Activated CD4-positive, alpha-beta T cell treated with anti-CD3 and anti-CD28 coated beads, Interleukin-2, amount 10 ng/mL, durations not matched to agents 7 days and 5 days (primary cell): ENCODE measurements at places on chromosomes 11 and 22. TPM values are rescaled to one million over a fixed set of nuclear protein-coding genes. Genes with fewer than 3 reads are reported as not detected.

Gene ARHGAP8
- total RNA-seq: 0.37 TPM

Gene MMP8
- not detected for total RNA-seq

Gene MSANTD2
- 10.5 TPM for total RNA-seq

Gene PRR5
- total RNA-seq: 30.6 TPM

Gene MFNG
- 218 TPM for total RNA-seq

Gene SLC6A5
- total RNA-seq: not detected

- H3K27ac ChIP-seq: no peak overlapping the region
- H3K4me1 ChIP-seq: no peaks in the 10 kb centered on the region
- no peak overlapping the region for H3K4me3 ChIP-seq
- DNase-seq: peak; percentile 13
Observed at GRCh38 chr11:70471254-70471653, 72.9 kb downstream of the CTTN start.

GRCh38 chr11:41836431-41836830, 377.0 kb upstream of the LRRC4C start:
- DNase-seq: no peak
- H3K4me3 ChIP-seq: no peak overlapping the region
- H3K27me3 ChIP-seq: no peaks in the 10 kb centered on the region
- no peak overlapping the region for H3K27ac ChIP-seq

DNA sequence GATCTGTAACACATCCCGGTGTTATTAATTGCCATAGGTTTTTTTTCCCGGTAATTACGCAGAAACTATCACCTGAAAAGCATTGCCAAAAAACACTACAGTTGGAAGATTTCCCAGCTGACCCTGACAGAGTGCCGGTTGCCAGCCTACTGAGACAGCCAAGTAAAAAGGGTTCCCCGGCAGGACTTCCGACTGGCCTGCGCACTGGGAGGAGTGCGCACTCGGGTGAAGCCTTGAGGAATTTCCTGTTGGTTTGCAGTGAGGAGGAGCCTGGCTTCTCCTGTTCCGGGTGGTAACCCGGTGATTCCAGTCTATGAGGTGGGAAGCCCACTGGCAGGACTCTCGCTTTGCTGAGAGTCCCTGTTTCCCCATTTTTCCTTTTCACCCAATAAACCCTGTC, 52.1 kb downstream of the CNTF start:
- no peaks in the 10 kb centered on the region for H3K36me3 ChIP-seq
- H3K27ac ChIP-seq: no peak overlapping the region
- H3K27me3 ChIP-seq: no peaks in the 10 kb centered on the region
- H3K4me1 ChIP-seq: no peaks in the 10 kb centered on the region
- no peak overlapping the region for H3K4me3 ChIP-seq

DNA sequence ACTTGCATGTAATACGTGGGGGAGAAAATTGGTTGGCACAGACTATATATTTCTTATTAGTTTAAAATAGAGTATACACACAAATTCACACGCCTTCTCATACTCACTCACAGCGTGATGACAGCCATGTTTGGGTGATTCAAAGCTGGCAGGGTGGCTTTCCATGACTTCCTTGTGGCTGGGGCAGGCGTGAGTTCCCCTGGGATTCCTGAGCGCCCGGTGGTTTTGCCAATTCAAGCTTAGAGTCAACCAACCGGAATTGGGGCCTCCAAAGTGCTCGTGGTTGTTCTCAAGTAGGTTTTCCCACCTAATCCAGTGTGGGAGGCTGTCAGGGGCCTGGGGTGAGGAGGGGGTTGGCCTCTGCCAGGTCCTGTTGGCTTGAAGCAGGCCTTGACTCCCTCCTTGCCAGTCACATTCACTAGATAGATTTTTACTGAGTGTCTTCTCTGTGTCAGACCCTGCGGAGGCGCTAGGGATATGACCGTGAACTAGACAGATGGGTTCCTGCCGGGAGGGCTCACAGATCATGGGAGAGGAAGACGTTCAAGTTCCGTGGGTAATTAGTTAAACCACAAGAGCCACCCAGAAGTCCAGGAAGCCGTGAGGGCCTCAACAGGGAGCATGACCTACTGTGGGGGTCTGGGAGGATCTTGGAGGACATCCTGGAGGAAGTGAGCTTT, 11.5 kb downstream of the PKNOX2 start:
- H3K27ac ChIP-seq: no peak overlapping the region
- no peaks in the 10 kb centered on the region for H3K4me1 ChIP-seq
- H3K27me3 ChIP-seq: peaks cover 29% of the 10 kb centered on the region
- no peaks in the 10 kb centered on the region for H3K36me3 ChIP-seq
- no peak for DNase-seq

DNA sequence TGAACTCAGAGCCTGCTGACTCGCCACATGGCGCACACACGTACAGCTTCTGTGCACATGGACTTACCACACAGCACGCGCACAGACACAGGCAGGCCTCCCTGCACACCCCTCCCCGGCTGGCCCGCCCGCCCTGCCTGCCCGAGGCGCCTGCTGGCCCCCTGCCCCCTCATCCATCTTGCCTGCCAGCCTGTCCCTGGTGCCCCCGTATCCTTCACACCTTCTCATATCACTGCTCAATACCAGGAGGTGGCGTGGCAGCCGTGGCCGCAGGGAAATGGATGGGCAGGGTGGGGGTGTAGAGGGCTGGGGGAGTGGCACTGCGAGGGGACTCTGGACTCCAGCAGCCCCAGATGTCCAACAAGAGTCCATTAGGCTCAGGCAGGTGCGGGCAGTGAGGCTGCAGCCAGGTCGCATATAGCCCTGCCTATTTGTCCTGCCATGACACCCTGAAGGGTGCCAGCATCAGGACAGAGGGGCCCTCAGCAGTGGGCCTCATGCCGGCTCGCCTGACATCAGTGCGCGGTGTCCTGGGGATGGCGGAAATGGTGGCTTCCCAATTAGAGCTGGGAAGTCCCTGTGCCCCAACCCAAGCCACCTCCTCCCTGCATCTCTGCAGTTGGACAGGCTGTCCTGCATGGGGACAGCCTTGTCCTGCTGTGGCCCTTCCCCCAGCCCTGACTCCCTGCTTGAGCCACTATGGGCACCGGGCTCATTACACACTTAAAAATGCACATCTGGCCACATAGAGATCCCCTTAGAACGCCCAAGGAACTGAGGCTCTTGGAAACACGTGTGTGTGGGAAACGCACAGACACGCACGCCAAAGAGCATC, 2.0 kb upstream of the TBX10 start:
- no peak overlapping the region for H3K4me3 ChIP-seq
- H3K36me3 ChIP-seq: no peaks in the 10 kb centered on the region
- peaks cover 21% of the 10 kb centered on the region for H3K4me1 ChIP-seq
- no peak for DNase-seq

DNA sequence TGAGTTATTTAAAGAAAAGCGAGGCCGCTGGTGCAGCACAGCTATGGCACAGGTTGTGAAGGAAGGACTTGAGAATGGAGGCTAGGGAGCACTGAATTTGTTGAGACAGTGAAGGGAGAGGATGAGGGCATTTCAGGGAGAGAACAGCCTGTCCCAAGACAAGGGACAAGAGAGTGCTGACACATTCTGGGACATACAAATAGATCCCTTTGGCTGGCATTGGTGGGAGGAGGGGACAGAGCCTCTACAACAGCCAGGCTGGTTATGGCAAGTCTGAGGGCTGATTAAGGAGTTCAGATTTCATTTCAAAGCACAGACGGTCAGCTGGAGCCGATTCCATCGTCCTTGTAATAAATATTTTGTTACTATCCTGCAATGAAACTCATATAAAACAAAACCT, 1.7 kb upstream of the SLC29A2 start:
- no peak overlapping the region for H3K4me3 ChIP-seq
- H3K27ac ChIP-seq: no peak overlapping the region
- DNase-seq: no peak
- peaks cover 26% of the 10 kb centered on the region for H3K4me1 ChIP-seq
- peaks cover 5% of the 10 kb centered on the region for H3K27me3 ChIP-seq
- H3K36me3 ChIP-seq: no peaks in the 10 kb centered on the region

DNA sequence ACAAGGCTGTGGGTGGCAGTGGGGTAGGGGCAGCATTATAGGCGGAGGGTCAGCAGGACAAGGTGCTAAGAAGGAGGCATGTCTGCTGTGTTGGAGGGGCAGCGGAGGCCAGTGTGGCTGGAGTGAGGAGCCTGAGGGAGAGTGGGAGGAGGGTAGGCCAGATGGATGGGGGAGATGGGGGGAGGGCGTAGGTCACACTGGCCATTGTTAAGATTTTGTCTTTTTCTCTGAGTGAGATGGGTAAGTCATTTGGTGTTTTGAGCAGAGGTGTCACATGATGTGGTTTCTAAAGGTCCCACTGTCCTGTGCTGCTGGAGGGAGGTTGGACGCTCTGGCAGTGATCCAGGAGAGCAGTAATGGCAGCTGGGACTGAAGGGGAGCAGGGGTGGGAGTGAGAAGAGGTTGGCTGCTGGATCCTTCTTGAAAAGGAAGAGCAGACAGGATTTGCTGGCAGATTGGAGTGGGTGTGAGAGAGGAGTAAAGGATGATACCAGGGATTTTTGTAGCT, 9.8 kb downstream of the PPP6R3 start:
- peak overlapping the region; percentile 74 for H3K27ac ChIP-seq
- H3K4me1 ChIP-seq: peaks cover 80% of the 10 kb centered on the region
- no peak for DNase-seq
- peak overlapping the region; percentile 59 for H3K4me3 ChIP-seq
- H3K36me3 ChIP-seq: peaks cover 60% of the 10 kb centered on the region
- H3K27me3 ChIP-seq: no peaks in the 10 kb centered on the region

DNA sequence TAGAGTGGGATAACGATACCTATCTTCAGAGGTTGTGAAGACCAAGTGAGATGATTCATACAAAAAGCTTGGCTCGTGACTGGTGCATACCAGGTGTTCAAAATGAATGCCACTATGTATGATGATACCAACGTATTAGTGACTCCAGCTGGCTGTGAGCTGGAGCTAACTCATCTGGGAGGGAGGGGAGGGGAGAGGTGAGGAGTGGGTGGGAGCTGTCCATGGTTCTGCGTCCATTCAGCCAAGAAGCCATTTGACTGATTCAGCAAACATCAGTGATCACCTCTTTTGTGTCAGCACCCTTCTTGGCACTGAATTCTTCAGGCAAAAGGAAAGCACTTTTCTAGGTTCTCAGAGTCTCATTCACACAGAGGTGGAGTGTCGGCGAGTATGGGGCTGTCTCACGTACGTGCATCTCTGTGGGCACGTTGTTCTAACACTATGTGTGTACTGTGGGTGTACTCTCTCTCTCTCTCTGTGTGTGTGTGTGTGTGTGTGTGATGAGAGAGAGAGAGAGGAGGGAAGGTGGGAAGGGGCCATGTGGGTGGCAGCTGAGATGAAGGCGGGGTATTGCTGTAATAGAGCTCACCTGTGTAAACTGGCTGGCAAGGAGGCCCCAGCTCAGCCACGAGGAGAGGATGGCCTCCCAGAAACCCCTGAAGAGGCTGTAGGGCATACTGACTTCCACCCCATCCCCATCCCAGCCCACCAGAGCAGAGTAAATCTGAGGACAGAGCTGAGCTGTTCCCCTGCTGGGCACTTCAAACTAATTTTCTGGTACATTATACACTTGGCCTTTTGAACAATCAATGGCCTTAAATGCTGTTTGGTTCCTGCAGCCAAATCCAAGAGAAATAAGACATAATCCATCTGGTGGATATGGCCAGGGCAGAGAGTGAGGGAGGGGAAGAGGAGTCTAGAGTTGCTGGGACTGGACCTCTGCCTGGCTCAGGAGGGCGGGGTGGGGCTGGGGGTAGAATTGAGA, 96.1 kb upstream of the THY1 start:
- H3K4me3 ChIP-seq: no peak overlapping the region
- H3K27me3 ChIP-seq: peaks cover 2% of the 10 kb centered on the region
- DNase-seq: peak; percentile 12
- H3K36me3 ChIP-seq: no peaks in the 10 kb centered on the region

GRCh38 chr22:28791841-28792490, 8.4 kb downstream of the XBP1 start:
- H3K27me3 ChIP-seq: no peaks in the 10 kb centered on the region
- peaks cover 57% of the 10 kb centered on the region for H3K36me3 ChIP-seq
- peak overlapping the region; percentile 76 for H3K27ac ChIP-seq
- no peak for DNase-seq
- H3K4me3 ChIP-seq: no peak overlapping the region
- peaks cover 61% of the 10 kb centered on the region for H3K4me1 ChIP-seq

DNA sequence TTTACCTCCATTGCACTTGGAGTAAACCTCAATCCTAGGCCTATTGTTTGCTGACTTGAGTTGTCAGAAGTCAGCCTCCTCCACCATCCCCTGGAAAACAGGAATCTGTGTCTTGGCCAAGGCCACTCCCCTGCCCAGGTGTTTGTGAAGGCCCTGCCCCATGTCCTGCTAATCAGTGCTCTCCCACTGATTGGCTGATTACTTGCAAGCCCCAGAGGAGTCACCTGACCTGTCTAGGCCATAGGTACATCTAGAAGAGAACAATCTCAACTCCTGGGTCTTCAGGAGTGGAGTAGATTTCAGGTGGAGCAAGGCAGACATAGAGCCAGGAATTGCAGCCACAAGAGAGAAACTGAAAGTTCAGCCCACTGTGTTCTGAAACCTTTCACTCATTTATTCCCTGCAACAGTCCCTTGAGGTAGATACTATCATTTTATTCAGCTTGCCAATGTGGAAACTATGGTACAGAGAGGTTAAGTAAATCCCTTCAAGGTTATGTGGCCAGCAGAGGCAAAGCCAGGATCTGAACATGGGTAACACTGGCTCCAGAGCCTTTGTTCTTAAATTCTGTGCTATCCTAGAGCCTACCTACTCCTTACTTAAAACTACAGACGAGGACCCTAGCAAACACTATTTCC, 10.4 kb downstream of the OAF start:
- peaks cover 6% of the 10 kb centered on the region for H3K4me1 ChIP-seq
- no peak overlapping the region for H3K27ac ChIP-seq
- no peak overlapping the region for H3K4me3 ChIP-seq
- peaks cover 7% of the 10 kb centered on the region for H3K27me3 ChIP-seq
- no peak for DNase-seq
- no peaks in the 10 kb centered on the region for H3K36me3 ChIP-seq
